LHCN-M2 (cell line): ENCODE measurements at places on chromosomes 5 and 9. TPM values are rescaled to one million over a fixed set of nuclear protein-coding genes. Genes with fewer than 3 reads are reported as not detected.

The LVRN gene
- total RNA-seq = 0.11 and 0.13 TPM in 2 replicates

The ST8SIA4 gene
- 11.2 and 13.9 TPM in 2 replicates for total RNA-seq

The CAMK4 gene
- 0.06 and 0.52 TPM in 2 replicates for total RNA-seq

The JADE2 gene
- 34.0 and 34.4 TPM in 2 replicates for total RNA-seq

The AMBP gene
- not detected in 2 replicates for total RNA-seq

The DOK3 gene
- total RNA-seq = 7.0 and 14.8 TPM in 2 replicates

The TSSK1B gene
- total RNA-seq = 0.06 and 0.52 TPM in 2 replicates

The DIRAS2 gene
- total RNA-seq = 0.13 TPM in 1 of 2 replicates, not detected in the other

The INSYN2B gene
- total RNA-seq = 7.4 and 8.3 TPM in 2 replicates

The SH2D3C gene
- total RNA-seq = not detected in 2 replicates

The C5orf52 gene
- not detected in 2 replicates for total RNA-seq

The SMARCA2 gene
- 65.1 and 71.2 TPM in 2 replicates for total RNA-seq

The TOR1A gene
- total RNA-seq = 78.1 and 82.1 TPM in 2 replicates

The FGF10 gene
- 0.46 and 1.3 TPM in 2 replicates for total RNA-seq

The CCNJL gene
- total RNA-seq = 2.0 and 2.7 TPM in 2 replicates

The BHMT2 gene
- total RNA-seq = 0.45 and 0.63 TPM in 2 replicates

The ACSL6 gene
- total RNA-seq = not detected in 2 replicates

The SPINK7 gene
- total RNA-seq = not detected in 2 replicates

The HTR4 gene
- total RNA-seq = 0.26 TPM in 1 of 2 replicates, not detected in the other

The LOX gene
- 19.5 and 26.4 TPM in 2 replicates for total RNA-seq

The KIF20A gene
- 108 and 113 TPM in 2 replicates for total RNA-seq

The VLDLR gene
- total RNA-seq = 1.1 and 2.1 TPM in 2 replicates

The EXOC3 gene
- 29.2 and 30.6 TPM in 2 replicates for total RNA-seq

DNA sequence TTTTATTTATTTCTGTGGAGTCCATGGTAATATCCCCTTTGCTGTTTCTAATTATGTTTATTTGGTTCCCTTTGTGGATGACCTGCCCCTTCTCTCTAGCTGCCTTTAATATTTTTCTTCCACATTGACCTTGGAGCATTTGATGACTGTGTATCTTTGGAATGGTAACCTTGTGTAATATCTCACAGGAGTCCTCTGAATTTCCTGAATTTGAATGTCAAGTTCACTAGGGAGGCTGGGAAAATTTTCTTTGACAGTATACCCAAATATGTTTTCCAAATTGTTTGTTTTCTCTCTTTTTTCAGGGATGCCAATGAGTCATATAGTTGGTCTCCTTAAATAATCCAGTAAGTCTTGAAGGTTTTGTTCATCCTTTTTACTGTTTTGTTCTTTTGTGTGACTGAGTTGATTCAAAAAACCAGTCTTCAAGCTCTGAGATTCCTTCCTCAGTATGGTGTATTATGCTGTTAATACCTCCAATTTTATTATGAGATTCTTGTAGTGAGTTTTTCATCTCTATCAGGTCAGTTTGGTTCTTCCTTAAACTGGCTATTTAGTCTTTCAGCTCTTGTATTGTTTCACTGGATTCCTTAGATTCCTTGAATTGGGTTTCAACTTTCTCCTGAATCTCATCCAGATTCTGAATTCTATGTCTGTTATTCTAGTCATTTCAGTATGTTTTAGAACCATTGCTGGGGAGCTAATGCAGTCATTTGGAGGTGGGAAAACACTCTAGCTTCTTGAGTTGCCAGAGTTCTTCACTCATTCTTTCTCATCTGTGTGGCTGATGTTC, 349.0 kb upstream of the TARS1 start:
- DNase-seq = peak; percentile 86

GRCh38 chr9:128098297-128099230, 29.0 kb downstream of the PTGES2 start:
- DNase-seq = peak; percentile 95

GRCh38 chr5:127417528-127417927, 99.9 kb upstream of the PRRC1 start:
- peak; percentile 56 for DNase-seq

GRCh38 chr5:132485641-132486317, 4.8 kb downstream of the IRF1 start:
- DNase-seq = no peak

GRCh38 chr5:139861021-139861888, 65.6 kb downstream of the PSD2 start:
- DNase-seq = no peak

- DNase-seq = no peak
Observed at GRCh38 chr5:22352493-22352892, 500.7 kb downstream of the CDH12 start.

DNA sequence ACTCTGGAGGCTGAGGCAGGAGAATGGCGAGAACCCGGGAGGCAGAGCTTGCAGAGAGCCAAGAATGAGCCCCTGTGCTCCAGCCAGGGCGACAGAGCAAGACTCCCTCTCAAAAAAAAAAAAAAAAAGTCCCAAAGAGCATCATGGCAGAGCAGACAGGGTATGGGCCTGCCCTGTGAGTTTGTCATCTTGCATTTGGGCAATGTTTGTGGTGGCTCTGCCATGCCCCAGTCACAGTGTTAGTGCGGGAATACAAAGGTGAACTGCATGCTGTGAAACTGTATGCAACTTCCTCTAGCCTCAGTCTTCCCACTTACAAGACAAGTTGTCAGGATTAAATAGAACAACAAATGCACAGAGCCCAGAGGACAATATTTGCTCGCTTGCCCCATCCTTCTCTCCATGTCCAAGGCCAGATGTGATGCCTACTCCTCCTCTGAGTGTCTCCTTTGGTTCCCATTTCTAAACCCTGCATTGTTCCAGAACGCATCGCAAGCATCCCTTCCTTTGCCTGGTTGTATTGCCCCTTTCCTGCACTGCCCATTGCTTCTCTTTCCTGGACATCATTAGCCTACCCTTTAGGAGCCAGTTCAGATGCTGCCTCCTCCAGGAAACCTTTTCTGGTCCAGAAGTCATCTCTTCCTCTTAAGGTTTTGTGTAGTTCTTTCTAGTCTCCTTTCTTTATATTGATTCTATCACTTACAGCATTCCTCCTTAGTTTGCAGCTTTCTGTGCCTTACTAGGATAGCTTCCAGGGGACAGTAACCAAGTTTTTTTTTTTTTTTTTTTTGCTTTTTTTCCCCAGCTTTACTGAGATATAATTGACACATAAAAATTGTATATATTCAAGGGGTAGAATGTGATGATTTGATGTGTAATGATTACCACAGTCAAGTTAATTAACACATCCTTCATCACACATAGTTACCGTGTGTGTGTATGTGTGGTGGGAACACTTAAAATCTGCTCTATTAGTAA, 69.0 kb upstream of the TNFAIP8 start:
- DNase-seq = no peak

- DNase-seq = no peak
Observed at GRCh38 chr5:79172269-79172668, 60.7 kb downstream of the BHMT start.

DNA sequence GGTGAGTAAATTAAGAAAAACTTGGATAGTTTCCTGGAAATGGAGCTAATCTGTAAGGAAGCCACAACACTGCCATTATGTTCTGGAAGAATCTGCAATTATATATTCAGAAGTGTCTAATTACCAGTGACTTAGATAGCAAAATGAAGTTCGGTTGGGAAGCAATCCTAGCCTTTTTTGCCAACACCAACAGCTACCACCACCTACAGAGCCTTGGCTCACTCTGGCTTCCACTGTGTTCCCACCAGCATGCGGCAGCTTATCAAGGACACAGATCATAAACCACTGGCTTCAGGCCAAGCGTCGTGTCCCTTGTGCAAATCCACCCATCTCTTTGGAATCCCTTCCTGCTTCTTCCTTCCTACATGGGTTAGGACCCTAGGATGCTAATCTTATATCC, 118.0 kb upstream of the PCA3 start:
- DNase-seq = no peak

DNA sequence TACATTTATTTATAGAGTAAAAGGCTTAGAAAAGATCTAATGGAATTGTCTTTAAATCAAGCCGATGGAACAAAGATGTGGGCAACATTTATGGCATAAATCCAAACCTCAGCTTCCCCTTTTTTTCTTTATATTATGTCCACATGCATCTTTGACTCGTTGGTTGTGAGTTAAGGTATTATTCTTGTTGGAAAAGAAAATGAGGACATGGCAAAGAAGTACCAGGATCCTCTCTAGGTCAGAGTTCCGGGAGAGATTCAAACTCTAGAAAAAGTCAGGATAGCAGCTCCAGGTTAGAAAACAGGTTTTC, 508 bp upstream of the NME5 start:
- no peak for DNase-seq

GRCh38 chr5:1010181-1010510, 1.5 kb downstream of the NKD2 start:
- no peak for DNase-seq

GRCh38 chr9:112316258-112316943, 17.0 kb downstream of the PTBP3 start:
- no peak for DNase-seq

- peak; percentile 47 for DNase-seq
Observed at GRCh38 chr9:72292256-72292682, 72.7 kb downstream of the ZFAND5 start.

DNA sequence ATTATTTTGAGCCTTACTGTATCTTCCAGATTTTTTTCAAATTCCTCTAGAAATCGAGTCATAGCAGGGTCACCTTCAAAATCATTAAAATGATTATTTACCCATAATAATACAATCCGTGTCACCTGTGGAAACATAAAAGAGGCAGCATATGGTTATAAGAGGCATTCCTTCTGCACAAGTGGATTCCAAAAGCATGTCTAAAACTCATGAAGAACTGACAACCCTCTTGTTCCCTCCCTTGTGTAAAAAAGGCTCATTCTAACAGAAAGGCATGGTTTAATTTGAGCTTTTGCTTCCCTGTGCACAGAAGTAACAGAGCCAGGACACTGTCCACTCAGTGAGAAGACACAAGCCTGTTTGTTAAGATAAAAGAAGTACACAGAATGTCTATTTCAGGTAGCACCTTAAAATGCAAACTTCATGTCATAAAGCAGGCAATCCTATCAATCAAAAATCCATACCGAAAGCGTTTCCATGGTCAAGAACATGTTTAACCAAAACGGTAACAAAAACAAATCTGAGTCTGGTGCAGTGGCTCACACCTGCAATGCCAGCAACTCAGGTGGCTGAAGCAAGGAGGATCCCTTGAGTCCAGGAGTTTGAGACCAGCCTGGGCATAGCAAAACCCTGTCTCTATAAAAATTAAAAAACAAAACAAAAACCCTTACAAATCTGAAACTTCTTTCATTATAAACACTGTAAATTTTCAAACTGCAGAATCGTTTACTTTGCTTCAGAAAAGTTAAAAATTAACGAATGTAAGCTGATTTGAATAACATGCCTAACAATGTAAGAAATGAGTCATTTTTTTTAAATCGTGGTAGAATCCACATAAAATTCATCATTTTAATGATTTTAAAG, 139.3 kb downstream of the RAPGEF6 start:
- DNase-seq = no peak

DNA sequence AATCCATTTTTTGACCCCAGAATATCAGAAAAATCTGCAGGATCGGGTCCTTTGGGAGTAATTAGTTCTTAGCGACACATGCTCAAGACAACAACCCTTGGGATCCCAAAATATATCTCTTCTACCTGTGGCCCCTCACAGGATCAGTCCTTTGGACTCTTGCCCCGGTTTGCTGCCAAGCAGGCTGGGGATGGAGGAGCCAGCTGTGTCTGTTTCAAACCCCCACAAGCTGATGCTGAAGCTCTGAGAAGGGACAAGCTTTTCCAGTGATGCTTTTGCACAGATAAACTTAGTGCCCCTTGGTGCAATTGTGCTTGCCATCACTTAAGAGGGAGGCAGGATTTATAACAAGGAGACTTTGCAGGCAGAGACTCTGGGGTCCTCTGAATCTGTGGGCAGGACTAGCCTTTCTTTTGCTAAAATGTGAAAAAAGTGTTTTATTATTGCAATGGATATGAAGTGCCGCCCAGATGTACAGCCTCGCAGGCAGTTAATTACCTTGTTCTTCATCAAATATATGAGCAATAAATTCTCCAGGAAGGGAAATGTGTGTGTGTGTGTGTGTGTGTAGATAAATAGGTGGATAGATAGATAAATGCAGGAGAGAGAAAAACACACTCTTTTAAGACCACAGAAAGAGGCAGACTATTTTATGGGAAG, 9.6 kb upstream of the LHX2 start:
- no peak for DNase-seq

GRCh38 chr5:103010168-103010567, 109.8 kb downstream of the GIN1 start:
- DNase-seq = no peak

GRCh38 chr9:126223798-126224531, 102.7 kb upstream of the MVB12B start:
- no peak for DNase-seq

GRCh38 chr5:73743161-73743560, 117.2 kb downstream of the ARHGEF28 start:
- peak; percentile 34 for DNase-seq

- peak; percentile 50 for DNase-seq
Observed at GRCh38 chr5:94691949-94692348, 73.5 kb downstream of the SLF1 start.

DNA sequence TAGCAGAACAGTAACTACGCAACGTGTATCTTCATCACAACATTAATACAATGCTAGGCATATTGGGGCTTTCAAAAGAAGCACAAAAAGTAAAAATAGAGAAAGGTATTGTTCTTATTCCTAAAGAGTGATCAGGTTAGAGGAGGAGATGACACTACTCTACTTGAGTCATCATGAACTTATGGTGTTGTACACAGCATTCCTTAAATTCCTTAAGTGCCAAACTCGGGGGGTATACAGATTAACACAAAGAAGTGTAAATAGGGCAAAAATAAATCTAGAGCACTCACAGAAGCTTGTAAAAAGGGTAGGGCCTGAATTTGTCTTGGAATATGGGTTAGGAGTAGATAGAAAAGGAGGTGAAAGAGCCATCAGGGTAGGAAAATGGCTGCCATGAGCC, 308.0 kb upstream of the DAP start:
- no peak for DNase-seq

DNA sequence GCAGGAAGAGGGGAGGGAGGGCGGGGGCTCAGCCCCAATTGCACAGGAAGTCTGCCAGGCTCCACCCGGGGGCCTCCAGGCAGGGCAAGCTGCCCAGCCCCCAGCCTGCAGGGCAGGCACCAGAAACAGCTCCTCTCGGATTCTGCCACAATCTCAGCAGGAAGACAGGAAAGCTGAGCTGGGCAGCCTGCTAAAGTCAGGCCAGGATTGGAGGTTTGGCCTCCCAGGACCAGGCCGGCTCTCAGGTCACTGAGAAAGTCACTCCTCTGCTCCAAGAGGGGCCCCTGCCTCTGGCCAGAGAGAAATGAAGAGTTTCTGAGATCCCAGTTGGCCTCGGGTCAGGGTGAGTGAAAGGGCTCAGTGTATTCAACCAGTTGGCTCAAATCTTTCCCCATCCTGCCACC, 54.6 kb upstream of the STXBP1 start:
- DNase-seq = no peak

GRCh38 chr9:91426123-91426745, 2.6 kb upstream of the NFIL3 start:
- peak; percentile 62 for DNase-seq

DNA sequence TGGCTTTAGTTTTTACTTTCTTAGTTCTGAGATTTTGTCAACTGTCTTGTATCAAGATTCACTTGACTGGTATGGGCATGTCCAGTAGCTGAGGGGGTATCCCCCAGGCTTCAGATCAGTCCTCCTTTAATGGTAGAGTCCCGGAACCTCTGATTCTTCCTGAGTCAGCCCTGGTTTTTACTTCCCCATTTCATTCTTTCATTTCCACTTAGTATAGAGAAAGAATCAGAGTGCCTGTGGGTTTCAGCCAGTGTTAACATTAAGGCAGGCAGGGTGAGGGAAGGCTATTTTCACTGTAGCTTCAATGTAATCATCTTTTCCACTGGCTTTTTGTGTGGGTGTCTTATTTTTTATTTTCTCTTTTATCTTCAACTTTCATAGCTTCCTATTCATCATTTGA, 8.3 kb upstream of the COMMD10 start:
- DNase-seq = no peak
